CD4-positive, alpha-beta T cell (primary cell): ENCODE measurements at places on chromosomes 16 and 17.
A peak's percentile ranks its signal among the peaks of the same experiment; 100 is the strongest.

DNA sequence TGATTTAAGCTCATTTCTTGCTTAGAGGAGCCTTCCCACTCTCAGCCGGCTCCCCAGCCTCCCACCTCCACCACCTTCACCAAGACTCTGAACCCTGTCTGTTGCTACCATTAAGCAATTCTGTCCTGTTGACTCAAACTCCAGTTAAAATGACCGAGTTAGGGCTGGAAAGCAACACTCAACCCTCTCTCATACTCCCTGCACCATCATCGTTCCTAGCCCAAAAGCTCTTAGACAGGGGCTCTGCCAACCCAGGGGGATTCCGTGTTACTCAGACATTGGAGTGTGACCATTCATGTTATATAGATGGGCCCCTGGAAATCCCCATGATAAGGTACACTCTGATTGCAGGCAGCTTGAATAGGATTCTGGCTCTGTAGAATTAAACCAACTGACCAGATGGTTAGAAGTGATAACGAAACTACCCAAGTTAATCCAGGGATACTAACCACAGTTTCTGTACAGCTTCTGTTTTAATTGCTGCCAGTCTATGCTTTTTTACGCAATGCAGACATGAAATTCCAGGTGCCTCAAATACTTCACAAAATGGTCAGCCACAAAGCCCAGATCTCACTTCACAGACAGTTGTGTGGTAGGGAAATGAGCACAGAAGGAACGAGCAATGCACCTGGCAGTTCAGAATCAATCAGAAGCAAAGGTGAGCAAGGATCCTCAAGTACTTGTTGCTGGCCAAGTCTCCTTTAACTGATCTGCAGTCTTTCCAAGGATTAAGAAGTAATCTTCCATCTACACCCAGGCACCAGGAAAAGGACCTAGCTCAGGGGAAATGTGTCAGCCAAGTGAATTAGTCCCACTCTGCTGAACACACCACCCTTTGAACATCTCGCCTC is 2.1 kb downstream of the SSTR2 start:
- DNase-seq: no peak

- no peak for DNase-seq
Measured at GRCh38 chr16:21075252-21075651, 75.4 kb downstream of the DNAH3 start.

DNA sequence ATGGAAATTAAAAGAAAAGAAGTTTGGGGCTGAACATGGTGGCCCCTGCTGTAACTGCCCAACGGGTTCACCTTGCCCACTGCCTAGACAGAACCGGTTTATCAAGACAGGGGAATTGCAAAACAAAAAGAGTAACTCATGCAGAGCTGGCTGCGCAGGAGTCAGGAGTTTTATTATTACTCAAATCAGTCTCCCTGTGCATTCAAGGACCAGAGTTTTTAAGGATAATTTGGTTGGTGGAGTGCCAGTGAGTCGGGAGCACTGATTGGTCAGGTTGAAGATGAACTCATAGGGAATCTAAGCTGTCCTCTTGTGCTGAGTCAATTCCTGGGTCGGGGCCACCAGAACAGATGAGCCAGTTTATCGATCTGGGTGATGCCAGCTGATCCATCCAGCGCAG is 4.4 kb upstream of the SCPEP1 start:
- no peak for DNase-seq

DNA sequence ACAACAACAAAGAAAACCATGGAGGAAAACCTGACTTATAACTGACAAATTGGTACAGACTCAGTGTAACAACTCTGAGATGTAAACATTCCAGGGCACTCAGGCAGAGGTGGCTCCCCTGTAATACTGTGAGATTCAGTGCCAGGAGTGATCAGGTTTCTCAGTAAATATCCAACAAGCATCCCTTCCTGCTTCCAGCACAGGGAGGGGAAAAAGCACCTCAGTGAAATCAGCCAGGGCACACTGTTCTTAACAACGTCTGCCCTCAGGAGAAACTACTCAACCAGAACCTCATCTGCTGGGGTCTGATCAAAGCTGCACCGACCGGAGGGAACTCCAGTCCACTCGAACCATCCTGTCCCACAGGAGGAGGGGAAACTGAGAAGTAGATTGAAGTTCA is 52.3 kb downstream of the AMFR start:
- no peak for DNase-seq

DNA sequence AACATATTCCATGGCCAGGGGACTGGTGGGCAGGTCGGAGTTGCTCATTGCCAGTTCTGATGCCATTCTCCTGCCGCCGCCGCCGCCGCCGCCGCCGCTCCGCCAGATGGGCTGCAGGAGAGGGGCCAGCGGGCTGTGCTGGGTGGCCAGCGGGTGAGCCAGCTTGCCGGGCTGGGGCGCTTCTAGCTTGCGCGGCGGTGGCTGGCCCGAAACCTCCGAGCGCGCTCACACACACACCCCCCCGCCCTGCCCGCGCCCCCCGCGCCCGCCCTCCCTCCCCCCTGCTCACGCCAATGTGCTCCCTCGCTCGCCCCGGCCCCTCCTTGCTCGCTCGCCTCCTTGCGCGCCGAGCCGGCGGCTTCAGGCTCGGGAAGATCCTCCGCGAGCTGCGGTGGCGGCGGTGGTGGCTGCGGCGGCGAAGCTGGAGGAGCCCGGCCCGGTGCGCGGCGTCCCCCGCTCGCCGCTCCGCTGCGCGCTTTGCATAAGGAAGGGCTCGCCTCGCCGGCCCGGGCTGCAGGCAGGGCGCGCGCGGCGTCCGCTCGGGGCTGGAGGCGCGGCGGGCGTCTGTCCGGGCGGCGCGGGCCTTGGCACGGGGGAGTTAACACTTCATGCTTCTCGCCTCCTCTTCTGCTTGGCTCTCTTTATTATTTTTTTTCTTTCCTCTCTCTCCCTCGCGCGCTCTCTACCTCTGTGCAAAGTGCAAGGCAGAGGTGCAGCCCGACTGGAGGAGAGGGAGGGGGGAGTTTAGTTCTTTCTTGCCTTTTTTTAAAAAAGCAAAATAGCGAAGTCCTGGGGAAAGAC is 500 bp downstream of the MAF start:
- peak; percentile 54 for DNase-seq

GRCh38 chr17:61599608-61600007 is 8.6 kb upstream of the NACA2 start:
- DNase-seq: no peak

DNA sequence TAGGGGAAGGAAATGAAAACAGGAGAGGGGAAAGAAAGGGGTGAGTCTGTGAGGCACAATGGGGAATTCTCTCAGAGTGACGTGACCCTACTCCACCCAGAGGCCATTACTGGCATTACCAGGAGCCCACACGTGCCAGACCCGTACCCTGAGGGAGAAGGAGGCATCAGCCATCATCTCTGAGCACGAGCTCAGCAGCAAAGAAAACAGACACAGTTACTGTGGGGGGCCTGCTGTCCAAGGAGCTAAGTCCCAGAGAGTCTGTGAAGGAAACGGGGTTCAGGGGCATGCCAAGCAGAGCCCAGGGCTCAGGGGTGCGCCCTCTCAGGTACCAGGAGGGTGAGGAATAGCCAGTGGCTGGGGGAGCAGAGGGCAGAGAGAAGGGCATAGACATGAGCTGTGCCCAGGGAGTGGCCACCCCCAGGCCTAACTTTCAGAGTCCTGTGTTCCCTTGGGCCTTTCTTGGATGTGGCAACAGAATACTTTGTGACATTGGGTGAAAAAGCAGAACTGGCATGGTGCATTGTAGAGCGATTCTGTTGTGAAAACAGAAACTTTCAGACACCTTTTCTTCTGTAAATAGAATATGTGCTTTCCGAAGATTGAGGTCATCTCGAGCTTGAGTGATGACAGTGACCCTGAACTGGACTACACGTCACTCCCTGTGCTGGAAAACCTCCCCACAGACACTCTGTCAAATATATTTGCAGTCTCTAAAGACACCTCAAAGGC is 11.3 kb downstream of the TAF1C start:
- DNase-seq: no peak
